ENCODE measurements at places on chromosomes 2 and 18.

DNA sequence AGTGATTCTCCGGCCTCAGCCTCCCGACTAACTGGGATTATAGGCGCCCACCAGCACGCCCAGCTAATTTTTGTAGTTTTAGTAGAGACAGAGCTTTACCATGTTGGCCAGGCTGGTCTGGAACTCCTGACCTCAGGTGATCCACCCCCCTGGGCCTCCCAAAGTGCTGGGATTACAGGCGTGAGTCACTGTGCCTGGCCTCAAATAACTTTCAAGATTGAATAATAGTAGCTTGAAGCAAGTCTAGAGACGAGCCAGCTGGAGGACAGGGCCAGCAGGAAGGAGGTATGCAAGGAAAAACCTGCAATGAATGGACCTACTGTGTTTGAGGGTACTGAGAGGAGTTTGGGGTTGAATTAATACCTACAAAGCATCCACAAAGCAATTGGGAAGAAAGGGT lies 87.5 kb downstream of the MSH2 start:
- no peak for DNase-seq

DNA sequence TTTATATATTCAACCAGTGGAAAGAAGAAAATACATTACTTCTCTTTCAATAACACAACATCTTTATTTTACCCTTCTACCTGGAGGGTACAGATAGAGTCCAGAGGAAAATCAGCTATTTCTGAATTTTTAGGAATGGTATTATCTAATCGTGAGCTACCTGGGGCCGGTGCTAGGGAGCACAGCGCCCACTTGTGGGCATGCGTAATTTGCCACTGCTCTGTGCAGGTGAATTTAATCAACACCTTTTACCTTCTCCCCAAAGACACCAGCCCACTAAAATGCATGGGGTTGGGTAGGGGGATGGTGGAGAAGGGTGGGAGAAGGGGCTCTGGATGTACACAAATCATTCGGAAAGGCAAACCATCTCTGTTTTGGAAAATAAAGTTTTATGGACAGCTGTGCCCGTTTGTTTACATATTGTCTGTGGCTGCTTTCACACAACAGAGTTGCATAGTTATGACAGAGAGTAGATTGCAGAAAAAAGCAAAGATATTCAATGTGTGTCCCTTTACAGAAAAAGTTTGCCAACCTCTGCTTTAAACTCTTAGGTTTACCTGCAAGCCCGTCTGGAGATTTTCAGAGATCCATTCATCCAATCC lies 51.5 kb upstream of the DCC start:
- no peak for DNase-seq

DNA sequence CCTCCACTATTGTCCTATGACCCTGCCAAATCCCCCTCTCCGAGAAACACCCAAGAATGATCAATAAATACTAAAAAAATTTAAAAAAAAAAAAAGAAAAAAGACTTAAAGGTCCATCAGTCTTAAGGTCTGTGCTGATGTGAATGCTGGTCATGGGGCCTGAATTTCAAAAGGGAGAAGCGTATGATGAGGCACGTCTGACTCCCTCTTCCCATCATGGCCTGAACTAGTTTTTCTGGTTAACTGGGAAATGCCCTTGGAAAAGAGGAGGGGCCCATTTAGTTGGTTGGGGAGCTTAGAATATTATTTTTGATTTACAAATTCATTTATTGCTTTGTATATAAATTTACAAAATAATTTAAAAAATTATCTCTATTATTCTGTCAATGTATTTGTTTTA lies 291.0 kb upstream of the CDH19 start:
- DNase-seq, result no peak

GRCh38 chr2:27322301-27322765 lies 564 bp downstream of the MPV17 start:
- DNase-seq, result no peak

GRCh38 chr2:205868053-205868452 lies 185.8 kb downstream of the NRP2 start:
- no peak for DNase-seq

DNA sequence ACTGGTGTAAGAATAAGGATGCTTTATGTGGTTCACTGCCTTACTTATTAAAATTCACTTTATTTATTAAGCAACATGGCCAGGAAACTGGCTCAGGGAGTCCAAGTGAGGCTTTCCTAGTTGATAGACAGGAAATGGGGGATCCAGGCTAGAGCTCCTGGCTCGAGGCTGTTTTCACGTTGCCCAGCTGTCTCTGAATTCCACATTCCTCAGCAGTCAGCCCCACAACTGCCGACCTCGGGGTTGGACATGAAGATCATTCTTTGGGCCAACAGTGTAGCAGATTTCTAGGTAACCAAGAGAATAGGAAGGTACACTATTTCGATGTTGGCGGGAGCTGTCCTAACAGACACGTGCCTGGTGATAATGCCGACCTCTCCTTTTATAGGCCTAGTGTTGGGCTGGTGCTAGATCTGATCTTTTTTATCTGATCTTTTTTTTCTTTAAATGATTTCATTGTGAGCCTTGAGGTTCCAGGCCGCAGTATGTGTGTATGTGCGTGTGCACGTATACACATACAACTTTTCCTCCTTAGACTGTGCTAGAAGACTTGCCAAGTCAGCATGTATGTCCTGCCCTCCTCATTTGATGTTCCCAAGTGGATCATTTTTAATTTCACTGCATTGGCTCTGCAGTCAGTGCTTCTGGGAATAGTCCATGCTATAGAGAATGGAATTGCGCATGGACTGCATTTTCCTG lies 103.5 kb downstream of the CABLES1 start:
- no peak for DNase-seq

GRCh38 chr2:171991027-171991426 lies 8.7 kb upstream of the METAP1D start:
- no peak for DNase-seq

DNA sequence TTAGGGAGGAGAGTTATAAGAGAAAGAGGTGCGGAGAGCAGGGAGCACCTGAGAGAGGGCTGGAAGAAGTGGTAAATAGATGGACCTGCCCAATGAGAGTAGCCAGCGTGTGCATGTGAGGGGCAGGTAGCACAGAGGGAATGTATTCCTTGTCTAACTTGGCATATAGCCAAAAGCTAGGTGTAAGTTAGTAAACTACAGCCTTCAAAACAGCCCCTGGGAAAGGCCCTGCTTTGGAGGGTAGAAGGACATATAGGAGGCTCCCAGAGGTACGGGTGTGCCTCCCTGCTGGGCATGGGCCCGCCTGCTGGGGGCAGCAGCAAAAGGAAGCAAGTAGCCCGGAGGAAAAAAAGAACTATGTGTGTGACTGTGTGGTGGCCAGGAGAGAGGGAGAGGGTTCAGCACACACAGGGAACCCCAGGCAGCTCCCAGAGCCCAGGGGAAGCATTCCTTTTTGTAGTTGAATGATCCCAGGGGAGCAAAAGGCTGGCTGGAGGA lies 48.0 kb downstream of the TCF7L1 start:
- no peak for DNase-seq

DNA sequence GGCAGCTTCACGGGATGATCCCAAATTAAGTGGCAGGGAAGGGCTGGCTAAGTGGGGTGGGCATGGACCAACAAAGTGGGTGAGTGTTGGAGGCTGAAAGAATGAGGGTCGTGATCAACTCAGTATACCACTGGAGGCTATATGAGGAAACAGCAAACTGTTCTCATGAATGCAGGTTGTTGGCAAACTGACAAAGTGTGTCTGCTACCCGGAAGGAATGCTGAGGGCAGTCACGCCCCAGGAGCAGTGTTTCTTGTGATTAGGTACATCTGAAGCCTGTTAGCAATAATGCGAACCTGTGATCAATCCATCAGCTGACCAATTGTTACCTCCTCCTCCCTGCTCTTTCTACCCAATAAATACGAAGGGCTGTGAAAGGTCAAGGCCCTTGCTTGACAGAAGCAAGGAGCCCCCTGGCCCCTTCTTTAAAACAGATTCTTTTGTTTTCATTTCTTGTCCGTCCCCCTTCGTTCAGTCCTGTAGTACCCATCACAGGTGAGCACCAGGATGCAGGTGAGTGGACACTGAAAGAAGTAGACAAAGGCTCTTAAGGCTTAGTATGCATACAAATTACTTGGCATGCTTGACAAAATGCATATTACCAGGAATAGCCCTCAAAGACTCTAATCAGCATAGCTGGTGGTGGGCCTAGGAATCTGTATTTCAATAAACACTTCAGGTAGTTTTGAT lies 67.9 kb downstream of the LOXHD1 start:
- DNase-seq, result no peak

GRCh38 chr2:217908544-217908943 lies 94.3 kb downstream of the TNS1 start:
- DNase-seq, result no peak

GRCh38 chr2:187590175-187590574 lies 35.9 kb upstream of the TFPI start:
- no peak for DNase-seq

DNA sequence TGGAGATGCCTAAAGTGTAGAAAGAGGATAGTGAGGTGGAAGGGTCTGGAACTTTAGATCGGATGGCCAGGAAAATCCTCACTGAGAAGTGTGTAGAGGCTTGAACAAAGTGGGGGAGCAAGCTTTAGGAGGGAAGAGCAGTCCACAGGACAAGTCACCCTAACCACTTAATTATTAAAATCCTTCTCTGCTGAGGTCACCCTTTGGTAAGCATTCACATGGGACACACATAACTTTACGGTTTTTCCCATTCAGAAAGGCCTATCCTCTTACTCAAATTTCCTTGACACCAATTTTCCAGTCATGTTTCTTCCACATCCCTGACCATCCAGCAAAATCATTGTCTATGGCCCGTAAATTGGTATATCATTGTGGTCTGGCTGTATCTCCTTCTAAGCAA lies 31.0 kb upstream of the ZEB2 start:
- DNase-seq, result no peak

GRCh38 chr2:59888015-59888414 lies 665.4 kb downstream of the BCL11A start:
- DNase-seq, result peak; percentile 12

GRCh38 chr2:5215989-5216607 lies 476.1 kb upstream of the SOX11 start:
- DNase-seq, result no peak

DNA sequence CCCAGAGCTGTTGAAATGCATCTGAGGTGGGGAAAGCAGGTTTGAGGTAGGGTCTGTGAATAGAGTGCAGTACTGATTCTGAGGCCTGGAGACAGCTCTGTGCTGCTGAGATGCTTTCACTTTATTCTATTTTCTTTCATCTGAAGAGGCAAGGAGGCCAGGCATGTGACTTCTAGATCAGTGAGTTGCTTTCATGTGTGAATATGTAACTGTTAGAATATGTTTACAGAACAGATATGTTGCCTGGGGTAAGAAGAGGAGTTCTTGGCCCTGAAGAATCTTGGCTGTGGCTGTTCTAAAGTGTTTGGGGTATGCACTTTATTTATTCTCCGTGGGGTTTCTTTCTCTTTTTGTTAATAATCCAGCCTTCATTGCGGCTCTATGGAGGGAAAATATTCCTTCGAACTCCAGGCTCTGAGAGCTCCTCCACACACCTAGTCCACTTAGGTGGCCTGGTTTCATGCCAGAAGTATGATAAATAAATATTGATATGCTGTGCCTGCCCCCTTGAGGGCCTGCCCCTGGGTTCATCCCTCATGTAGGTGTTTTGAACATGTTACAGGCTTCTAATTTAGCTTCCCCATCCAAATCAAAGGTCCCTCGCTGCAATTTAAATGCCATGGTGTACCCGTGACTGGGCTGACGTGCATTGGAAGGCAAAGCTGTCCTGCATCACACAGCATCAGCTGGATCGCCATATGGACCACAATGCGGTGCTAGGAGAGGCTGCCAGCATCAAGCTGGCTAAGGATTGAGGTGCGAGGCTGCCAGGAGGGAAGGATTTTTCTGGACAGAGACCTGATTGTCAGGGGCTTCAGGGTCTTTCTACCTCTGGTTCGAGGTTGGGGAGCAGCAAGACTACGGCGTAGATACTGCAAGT lies 102.9 kb downstream of the PRKCE start:
- no peak for DNase-seq

- DNase-seq, result no peak
These were observed 318.8 kb downstream of the ZEB2 start for GRCh38 chr2:144201126-144201525.

- DNase-seq, result no peak
These were observed 49.9 kb upstream of the SLC35F5 start for GRCh38 chr2:113806217-113806913.

- DNase-seq, result no peak
These were observed 95.4 kb downstream of the HNMT start for GRCh38 chr2:138059487-138060300.

- DNase-seq, result no peak
These were observed 18.8 kb downstream of the COX7A2L start for GRCh38 chr2:42342061-42342794.

DNA sequence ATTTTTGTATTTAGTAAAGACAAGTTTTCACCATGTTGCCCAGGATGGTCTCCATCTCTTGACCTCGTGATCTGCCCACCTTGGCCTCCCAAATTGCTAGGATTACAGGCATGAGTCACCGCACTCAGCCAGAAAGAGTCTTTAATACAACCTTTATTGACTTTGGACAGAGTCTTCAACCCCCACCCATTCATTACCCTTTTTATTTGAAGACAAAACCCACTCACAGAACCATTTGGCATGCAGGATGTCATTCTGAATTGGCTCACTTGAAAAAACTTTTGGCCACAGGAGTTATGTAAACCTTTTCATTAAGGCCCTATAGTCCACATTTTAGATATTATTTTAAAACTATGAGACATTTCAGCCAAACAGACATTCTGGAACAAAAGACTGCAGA lies 217.9 kb upstream of the RND3 start:
- DNase-seq, result no peak

GRCh38 chr18:44548291-44549221 lies 132.1 kb upstream of the SETBP1 start:
- DNase-seq, result no peak

GRCh38 chr18:58495207-58495606 lies 133.7 kb downstream of the ALPK2 start:
- no peak for DNase-seq

- DNase-seq, result no peak
These were observed 60.0 kb downstream of the ROCK1 start for GRCh38 chr18:21051620-21052019.

DNA sequence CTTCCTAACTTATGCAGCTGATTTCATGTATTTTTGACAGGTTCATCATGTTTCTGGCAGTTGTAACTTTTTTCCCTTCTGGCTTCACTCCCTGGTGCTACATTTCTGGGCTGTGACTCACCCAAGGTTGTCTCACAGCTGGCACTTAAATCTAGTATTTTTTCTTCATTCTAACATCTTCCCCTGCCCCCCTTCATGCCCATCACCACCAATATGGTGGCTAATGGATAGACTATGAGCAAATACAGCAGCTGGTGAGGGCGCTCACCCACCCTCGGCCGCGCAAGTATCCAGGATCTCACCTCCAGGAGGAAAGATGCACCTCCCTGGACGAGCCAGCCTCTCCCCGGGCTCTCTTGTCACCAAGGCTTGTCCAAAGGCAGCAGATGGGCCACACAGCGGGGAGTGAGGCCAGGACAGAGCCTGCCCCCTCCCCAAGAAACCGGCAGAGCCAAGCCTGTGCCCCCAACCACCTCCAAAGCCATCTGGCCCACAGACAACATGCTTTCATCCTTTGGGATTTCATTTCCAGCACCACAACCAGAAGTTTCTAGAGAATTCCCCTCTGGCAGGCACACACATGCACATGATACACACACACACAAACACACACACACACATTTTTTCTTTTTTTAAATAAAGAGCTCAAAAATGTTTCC lies 39.1 kb downstream of the ATOH8 start:
- DNase-seq, result no peak
